Dermis microvascular lymphatic vessel endothelial cell (primary cell): ENCODE measurements at places on chromosomes 16 and 17.

DNA sequence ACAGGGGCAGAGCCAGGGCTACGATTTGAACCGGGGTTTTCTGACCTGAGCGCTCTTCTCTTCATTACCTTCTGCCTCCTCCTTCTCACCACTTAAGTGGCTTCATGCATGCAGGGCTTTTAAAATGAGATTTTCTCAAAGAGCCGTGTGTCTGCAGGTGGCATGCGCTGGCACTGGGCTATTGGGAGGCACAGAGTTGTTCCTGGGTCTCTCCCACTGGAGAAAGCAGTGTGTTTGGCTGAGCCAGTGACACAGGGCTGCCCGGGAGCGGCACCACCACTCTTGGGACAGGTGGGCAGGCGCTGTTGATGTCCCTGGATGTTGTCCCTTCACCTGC is 218.8 kb upstream of the CHMP6 start:
- no peak for DNase-seq

- no peak for DNase-seq
These were observed 652.5 kb downstream of the HS3ST4 start for GRCh38 chr16:26344240-26344776.

DNA sequence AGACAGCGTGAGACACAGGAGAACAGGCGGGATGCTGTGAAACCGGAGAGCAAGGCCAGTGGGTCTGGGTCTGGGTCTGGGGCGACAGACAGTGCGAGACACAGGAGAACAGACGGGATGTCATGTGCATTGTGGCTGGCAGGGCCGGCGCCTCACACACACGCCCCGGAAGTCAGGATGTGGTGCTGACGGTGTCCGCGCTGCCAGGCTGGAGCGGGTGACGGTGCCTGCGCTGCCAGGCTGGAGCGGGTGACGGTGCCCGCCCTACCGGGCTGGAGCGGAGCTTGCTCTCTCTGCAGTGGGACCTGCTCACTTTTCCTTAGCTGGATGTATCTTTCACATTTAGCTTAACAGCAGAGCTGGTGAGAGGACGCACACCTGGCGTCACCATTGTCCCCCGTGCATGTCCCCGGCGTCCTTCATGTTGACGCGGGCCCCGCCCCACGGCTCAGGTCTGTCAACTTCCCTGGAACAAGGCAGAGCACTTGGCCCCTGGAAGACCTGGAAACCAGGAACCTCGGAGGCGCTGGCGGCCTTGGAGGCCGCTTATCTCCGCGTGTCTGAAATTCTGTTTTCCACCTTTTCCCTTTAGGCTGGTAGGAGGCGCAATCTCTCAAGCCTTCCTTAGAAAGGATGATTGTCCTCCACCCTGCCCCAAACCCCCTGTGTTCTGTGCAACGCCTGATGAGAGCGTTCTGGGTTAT is 43.0 kb upstream of the ZNF750 start:
- DNase-seq, result no peak

GRCh38 chr17:55648086-55648485 is 74.6 kb downstream of the TMEM100 start:
- no peak for DNase-seq

GRCh38 chr16:11621920-11622651 is 35.4 kb upstream of the LITAF start:
- no peak for DNase-seq

DNA sequence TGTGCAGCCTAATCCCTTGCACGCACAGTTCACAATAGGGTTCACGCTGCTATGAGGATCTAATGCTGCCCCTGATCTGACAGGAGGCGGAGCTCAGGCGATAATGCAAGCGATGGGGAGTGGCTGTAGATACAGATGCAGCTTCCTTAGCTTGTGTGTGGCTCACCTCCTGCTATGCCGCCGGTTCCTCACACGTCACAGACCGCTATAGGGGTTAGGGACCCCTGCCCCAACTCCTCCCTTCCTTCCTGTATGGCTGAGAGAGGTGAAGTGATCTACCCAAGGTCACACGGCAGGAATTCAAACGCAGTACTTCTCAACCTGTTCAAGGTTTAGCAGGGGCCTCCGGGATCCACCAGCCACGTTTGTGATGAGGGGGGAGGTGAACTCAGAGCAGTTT is 13.4 kb upstream of the PLLP start:
- no peak for DNase-seq

DNA sequence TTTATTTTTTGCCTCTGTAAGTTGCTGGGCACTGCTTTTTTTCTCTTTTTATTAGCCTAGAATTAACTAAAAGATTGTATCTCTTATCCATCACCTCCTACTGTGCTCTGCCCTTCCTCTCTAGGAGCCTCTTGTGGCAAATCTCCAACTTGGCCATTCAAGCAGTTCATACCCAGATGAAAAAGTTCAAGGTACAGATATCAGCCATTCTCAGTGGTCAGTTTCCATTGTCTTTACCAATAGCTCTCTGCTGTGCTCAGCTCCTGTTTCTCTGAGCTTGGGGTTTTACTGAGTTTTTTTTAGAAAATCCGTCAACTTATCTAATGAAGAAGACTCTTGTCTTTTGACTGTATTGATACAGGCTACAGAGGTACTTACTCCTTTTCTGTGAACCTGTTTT is 15.6 kb downstream of the MOSMO start:
- no peak for DNase-seq

GRCh38 chr17:1880851-1881630 is 51.2 kb downstream of the RPA1 start:
- no peak for DNase-seq

DNA sequence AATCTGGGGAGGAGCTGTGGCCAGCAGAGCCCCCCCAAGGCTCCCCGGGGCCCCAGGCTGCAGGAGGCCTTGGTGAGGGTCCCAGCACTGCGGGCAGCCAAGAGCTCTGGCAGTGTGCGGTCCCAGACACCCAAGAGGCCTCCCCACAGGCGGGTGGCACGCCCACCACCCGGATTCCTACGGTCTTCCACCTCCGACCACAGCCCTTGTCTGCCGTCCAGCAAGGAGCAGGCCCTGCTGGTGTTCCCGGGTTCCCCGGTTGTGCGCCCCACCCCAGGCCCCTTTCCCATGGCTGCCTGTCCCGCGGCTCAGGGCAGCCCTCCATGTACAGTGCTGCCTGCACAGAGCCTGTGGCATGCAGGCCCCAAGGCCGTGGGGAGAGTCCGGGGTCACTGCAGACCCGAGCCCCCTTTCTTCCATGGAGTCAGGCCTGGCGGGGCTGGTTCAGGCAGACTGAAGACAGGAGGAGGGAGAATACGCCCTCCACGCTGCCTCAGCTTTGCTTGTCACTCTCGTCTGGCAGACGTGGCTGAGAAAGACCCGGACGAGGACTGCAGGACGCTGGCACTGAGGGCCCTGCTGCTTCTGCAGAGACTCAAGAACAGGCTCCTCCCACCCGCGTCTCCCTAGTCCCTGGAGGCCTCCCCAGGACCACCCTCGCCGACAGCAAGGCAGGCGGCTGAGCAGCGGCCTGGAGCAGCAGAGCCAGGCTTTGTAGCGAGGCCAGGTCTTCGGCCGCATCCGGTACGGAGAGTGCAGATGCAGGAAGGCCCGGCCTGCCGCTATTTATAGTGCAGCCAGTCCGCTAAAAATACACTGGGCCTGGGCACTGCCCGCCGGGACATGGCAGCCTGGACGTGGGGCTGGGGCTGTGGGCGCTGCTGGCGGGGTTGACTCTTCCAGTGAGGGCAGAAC is 16.4 kb downstream of the TELO2 start:
- DNase-seq, result peak; percentile 51

- DNase-seq, result no peak
These were observed 31.2 kb upstream of the CD300E start for GRCh38 chr17:74654742-74655141.
